ENCODE measurements at places on chromosomes 7 and 10.

GRCh38 chr10:126969310-126969709 is 64.1 kb downstream of the DOCK1 start:
- peak; percentile 40 for DNase-seq

DNA sequence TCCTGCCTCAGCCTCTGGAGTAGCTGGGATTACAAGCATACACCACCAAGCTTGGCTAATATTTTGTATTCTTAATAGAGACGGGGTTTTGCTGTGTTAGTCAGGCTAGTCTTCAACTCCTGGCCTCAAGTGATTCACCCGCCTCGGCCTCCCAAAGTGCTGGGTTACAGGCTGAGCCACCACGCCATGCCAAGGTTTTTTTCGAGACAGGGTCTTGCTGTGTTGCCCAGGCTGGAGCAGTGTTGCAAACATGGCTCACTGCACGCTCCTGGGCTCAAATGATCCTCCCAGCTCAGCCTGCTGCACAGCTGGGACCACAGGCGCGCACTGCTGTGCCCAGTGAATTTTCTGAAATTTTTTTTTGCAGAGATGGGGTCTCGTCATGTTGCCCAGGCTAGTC is 3.3 kb upstream of the SEC31B start:
- no peak for DNase-seq

- no peak for DNase-seq
These were observed 143.2 kb downstream of the NRCAM start for GRCh38 chr7:108313086-108313485.

- no peak for DNase-seq
These were observed 30.9 kb downstream of the SCIN start for GRCh38 chr7:12601302-12601869.

GRCh38 chr7:11758627-11759111 is 73.3 kb downstream of the THSD7A start:
- no peak for DNase-seq

DNA sequence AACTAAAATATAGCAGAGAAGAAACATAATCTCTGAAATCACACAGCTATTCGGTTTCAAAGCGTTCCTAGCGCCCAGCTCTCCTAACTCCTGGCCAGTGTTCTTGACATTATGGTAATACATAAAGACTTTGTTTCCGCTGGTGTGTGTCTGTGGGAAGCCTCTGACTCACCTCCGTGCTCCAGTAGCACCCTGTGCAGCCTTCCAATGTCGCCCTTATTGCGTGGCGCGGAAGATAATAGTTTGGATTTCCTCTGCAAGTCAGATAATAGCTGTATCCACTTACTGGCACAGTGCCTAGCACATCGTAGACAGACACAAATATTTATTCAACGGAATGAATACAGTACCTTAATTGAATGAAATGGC is 570 bp downstream of the BMS1 start:
- DNase-seq: peak; percentile 46
